ENCODE measurements at places on chromosomes 1 and 21.

DNA sequence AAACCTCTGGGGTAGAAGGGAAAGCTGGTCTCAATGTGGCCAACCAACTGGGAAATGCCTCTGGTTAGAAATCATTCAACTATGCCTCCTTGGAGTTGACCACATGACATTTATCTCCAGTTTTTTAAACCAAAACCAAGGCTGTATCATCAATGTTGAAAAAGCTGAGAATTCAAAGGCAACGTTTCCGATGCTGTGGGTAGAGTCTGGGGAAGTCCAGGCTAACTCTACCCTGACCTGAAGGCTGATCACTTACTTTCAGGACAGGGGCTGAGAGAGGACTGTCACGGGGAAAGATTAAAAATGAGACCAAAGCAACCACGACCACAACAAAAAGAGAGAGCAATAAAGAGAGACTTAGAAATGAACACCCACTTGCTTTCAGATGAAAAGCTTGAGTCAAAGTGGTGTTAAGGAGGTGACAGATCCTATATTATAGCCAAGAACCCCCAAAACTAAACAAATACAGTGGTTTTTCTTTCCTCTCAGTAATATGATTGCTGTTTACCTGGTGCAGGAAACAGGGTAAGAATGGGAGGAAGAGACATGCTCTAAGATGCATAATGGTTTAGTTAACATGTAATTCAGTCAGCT lies 90.8 kb upstream of the TNFSF4 start:
- DNase-seq: peak; percentile 84
- H3K4me3 ChIP-seq: no peak overlapping the region
- no peaks in the 10 kb centered on the region for H3K36me3 ChIP-seq
- H3K27ac ChIP-seq: peak overlapping the region; percentile 25
- no peaks in the 10 kb centered on the region for H3K27me3 ChIP-seq
- peaks cover 61% of the 10 kb centered on the region for H3K4me1 ChIP-seq

GRCh38 chr1:125086611-125087010 lies 3901.8 kb downstream of the SRGAP2C start:
- H3K36me3 ChIP-seq: peaks cover 32% of the 10 kb centered on the region
- H3K27me3 ChIP-seq: no peaks in the 10 kb centered on the region
- no peak overlapping the region for H3K27ac ChIP-seq
- H3K4me1 ChIP-seq: no peaks in the 10 kb centered on the region
- DNase-seq: no peak

GRCh38 chr21:27233514-27234115 lies 266.7 kb upstream of the ADAMTS5 start:
- no peak overlapping the region for H3K27ac ChIP-seq
- no peak for DNase-seq
- H3K36me3 ChIP-seq: no peaks in the 10 kb centered on the region
- H3K4me3 ChIP-seq: no peak overlapping the region
- no peaks in the 10 kb centered on the region for H3K4me1 ChIP-seq

- H3K27ac ChIP-seq: peak overlapping the region; percentile 94
- H3K27me3 ChIP-seq: peaks cover 2% of the 10 kb centered on the region
- peak; percentile 39 for DNase-seq
Measured at GRCh38 chr1:87330885-87331364, 2.2 kb downstream of the LMO4 start.

GRCh38 chr1:148363439-148363810 lies 119.7 kb downstream of the PPIAL4G start:
- H3K4me3 ChIP-seq: peak overlapping the region; percentile 67
- peak overlapping the region; percentile 59 for H3K27ac ChIP-seq
- H3K36me3 ChIP-seq: no peaks in the 10 kb centered on the region
- H3K27me3 ChIP-seq: peaks cover 4% of the 10 kb centered on the region
- H3K4me1 ChIP-seq: peaks cover 49% of the 10 kb centered on the region
- peak; percentile 60 for DNase-seq

GRCh38 chr1:156642265-156643048 lies 540 bp downstream of the BCAN start:
- H3K36me3 ChIP-seq: no peaks in the 10 kb centered on the region
- peaks cover 20% of the 10 kb centered on the region for H3K4me1 ChIP-seq
- H3K4me3 ChIP-seq: no peak overlapping the region
- no peak for DNase-seq
- peaks cover 79% of the 10 kb centered on the region for H3K27me3 ChIP-seq

DNA sequence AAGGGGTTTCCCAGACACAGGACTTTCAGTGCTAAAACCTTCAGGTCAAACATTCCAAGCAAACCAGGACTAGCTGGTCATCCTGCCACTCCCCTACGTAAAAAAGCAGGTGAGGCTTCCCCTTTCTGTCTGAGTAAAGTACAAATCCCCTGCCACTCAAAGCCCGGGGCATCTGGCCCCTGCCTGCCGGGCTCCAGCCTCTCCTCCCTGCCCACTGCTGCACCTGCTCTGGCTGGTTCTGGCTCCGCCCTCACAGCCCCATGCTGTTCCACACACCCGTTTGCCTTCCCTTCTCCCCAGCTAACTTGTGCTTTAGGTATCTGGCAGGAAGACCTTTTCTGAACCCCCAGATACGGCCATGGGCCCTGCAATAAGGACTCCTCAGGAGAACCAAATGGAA lies 23.3 kb upstream of the S100A7 start:
- H3K36me3 ChIP-seq: no peaks in the 10 kb centered on the region
- no peak overlapping the region for H3K4me3 ChIP-seq
- H3K27me3 ChIP-seq: peaks cover 26% of the 10 kb centered on the region
- H3K27ac ChIP-seq: no peak overlapping the region

GRCh38 chr21:44918107-44918470 lies 2.6 kb downstream of the ITGB2 start:
- H3K27ac ChIP-seq: peak overlapping the region; percentile 77
- DNase-seq: no peak
- peaks cover 62% of the 10 kb centered on the region for H3K4me1 ChIP-seq
- peak overlapping the region; percentile 100 for H3K4me3 ChIP-seq
- peaks cover 65% of the 10 kb centered on the region for H3K36me3 ChIP-seq
- H3K27me3 ChIP-seq: no peaks in the 10 kb centered on the region

Measured in activated CD8-positive, alpha-beta T cell treated with anti-CD3 and anti-CD28 coated beads for 36 hours (primary cell).